CD4-positive, alpha-beta memory T cell (primary cell): ENCODE measurements at places on chromosomes 7 and 10. TPM values are rescaled to one million over a fixed set of nuclear protein-coding genes. Genes with fewer than 3 reads are reported as not detected.

CPA4 gene
- not detected for polyA plus RNA-seq

DYDC1 gene
- not detected for polyA plus RNA-seq

DNA sequence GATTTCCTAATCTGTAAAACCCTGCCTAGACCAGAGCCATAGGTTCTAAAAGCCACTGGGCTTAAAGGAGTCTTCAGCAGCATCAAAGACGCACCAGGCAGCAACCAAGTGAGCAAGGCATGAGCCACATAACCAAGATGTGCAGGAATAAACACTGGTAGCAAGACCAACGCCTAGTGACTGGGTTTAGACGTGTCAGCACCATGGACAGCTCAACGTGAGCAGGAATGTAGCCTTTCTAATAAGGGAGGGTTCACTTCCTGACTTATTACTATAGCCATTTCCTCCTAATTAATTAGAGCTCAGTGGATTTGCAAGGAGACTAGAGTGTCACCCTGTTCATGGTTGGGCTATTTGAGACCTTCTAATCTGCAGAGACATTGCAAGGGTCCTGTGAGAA lies 223.7 kb downstream of the LHFPL3 start:
- no peak for DNase-seq

LOXL4 gene
- not detected for polyA plus RNA-seq

- DNase-seq, result no peak
Observed at GRCh38 chr7:128805225-128805624, 13.5 kb downstream of the CCDC136 start.

GRCh38 chr7:70325509-70326101 lies 727.3 kb downstream of the AUTS2 start:
- no peak for DNase-seq

DNA sequence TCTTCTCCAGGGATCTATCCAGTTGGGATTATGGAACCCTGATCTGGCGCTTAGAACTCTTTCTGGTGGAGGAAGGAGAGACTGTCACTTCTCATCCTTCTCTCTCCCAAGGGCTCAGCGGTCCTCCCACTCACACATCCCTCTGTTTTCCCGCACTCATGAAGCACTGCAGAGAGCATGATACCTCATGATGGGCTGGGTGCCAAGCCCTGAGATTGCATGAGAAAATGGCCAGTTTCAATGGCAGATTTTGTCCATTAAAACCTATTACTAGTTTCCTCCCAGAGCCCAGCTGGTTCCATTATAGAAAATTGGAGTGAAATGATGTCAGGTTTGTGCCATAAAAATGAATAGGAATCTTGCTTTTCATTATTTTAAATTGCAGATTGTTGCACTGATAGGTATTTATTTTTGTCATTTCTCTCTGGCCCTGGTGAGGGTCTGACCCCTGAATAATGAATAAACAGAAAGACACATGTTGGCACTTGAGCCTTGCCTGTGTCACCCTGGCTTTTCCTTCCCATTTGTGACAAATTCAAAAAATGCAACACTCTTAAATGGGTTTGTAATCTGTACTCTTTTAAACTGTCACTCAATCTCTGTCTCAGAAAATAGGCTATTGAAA lies 1151.1 kb downstream of the TYW1 start:
- DNase-seq, result no peak

DNA sequence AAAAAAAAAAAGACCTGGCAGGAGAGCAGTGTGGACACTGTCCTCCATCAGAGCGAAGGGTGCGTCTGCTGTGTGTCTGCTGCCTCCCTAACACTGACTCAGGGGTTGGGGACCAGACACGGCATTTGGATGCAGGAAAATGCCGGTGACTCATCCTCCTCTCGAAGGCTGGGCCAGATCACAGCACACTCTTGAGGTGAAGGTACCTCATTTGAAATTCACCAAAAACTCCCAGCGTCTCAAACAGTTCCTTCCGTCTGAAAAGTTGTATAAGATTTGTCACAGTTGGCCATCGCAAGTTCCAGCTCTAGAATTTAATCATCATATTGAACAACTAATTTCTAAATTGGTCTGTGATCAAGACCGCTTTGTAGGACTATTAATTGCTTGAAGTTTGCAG lies 118.1 kb upstream of the LYZL2 start:
- DNase-seq, result no peak

DNA sequence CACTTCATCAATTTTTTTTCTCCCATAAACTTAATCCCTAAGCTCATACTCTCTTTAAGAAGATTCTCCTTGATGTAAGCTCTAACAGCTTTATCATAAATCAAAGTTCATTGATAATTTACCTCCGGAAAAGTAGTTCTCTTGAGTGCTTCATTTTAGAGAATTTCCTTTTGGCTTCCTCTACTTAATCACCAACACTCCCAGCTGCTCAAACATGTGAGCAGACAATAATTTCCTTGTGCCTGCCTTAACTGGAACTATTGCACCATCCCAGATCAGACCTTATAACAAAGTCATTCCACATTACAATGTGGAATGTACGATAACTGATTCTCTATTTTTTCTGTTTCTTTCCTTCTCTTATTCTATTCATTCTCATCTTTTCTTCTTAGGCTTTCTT lies 5.9 kb downstream of the FEZF1 start:
- DNase-seq, result no peak

DNA sequence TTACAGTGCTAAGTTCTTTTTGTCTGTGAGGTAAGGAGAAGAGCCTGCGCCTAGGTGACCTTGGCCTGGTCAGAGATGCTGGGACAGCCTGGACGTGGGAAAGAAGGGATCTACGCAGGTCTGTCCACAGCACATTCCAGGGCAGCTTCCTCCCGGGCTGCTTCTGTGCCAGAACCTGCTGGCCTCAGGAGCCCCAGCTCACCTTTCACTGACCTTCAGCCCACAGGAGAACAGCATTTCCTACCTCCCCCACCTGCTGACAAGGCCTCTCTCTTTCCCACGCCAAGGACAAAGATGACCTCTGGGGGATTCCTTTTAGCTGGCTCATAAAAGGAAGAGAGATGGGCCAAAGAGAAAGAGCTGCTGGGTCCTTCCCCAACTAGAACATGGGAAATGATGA lies 260.6 kb downstream of the KCNMA1 start:
- DNase-seq, result no peak

DNA sequence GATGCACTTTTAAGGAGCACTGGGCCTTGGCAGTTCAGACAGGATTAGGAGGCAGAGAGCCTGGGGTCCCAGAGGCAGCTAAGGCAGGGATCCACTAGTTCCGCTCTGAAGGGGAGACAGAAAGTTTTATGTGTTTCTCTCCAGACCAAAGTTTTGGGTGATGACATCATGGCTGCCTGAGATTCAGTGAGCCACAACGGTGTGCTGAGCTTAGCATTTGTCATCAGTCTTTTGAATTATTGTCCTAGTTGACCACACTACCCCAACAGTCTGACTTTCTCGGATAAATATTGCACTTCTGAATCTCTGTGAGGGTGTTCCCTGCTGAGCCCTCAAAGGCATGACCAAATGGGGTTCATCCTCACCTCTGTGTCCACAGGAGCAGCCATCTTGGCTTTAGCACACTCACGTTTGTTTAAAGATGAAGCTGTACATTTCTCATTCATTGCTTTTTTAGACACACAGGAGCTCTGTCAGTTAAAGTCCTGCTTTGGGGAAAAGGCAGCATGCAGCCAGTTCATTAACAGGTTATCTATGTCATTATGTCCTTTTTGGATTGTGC lies 297.7 kb upstream of the LRGUK start:
- no peak for DNase-seq

CLCN1 gene
- not detected for polyA plus RNA-seq

- DNase-seq, result no peak
Observed at GRCh38 chr7:111400088-111400487, 162.2 kb downstream of the IMMP2L start.

DNA sequence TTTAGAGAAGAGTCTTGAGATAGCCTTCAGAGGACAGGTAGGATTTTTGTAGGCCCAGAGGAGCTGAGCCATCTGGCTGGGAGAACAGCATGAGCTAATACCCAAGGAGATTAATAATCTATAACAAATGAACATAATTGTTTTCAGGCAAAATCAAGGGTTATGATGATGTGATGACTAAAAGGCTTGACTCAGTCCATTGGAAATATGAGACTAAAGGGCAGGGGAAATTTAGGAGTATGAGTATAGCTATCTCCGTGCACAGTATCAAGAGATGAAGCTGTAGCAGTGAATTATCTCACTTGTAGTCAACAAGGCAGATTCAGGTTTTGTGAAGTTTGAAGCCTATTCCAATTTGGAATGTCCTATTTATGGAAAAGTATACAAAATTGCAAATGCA lies 40.1 kb downstream of the CSTF2T start:
- DNase-seq, result no peak
